ENCODE measurements at places on chromosomes 2 and 18.
A peak's percentile ranks its signal among the peaks of the same experiment; 100 is the strongest.

DNA sequence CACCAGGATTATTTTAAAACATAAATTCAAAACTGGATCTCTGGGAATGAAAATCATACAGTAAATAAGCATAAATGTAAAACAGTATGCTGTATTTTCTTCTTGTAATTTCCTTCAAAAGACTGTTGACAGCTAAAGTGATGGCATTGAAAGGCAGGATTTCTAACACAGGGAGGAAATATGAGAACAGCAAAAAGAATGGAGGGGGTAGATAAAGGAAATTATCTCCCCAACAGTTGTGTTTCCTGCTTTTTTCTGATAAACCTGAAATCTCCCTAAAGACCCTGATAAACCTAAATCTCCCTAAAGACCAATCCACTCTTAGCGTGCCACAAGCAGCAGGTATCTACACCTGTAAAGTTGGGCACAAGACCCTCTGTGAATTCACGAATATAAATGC, 50.8 kb downstream of the PIAS2 start:
- no peak for DNase-seq

- DNase-seq: no peak
Measured at GRCh38 chr2:168015274-168015953, 232.0 kb downstream of the STK39 start.

GRCh38 chr2:121617042-121617599, 32.1 kb downstream of the CLASP1 start:
- DNase-seq: no peak

DNA sequence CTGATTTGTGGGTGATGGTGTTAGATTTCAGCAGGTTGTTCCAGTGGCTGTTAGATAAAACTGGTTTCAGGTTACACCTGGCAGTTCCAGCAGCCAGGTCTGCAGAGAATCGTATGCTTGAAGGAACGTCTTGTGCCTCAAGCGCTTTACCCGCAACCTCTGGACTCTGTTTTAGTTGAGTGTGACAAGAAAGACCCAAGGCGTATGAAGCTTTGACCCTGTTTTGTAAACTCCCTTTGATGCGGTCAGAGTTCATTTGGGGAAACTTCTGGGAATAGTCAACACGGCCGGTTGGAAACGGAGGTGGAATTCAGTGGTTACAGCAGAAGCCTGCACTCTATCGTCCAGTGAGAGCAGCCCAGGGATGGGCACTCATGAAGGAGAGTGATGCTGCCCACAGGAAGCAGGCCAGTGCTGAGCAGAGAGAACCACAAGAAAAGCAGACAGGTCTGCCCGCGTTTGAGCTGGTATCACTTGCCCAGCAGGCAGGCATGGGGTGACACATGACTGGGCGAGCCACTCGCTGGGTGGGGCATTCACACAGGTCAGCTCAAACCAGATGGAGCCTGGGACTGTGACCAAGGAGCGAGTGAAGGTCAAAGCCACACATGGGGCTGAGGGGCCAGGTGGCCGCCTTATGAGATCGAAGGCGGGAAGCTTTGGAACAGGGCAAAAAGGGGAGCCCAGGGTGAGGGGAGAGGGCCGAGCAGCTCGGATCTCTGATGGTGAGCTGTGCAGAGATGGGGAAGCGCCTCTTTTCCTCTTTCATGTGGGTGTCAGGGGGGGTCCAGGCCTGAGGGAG, 99.6 kb upstream of the MBOAT2 start:
- no peak for DNase-seq

DNA sequence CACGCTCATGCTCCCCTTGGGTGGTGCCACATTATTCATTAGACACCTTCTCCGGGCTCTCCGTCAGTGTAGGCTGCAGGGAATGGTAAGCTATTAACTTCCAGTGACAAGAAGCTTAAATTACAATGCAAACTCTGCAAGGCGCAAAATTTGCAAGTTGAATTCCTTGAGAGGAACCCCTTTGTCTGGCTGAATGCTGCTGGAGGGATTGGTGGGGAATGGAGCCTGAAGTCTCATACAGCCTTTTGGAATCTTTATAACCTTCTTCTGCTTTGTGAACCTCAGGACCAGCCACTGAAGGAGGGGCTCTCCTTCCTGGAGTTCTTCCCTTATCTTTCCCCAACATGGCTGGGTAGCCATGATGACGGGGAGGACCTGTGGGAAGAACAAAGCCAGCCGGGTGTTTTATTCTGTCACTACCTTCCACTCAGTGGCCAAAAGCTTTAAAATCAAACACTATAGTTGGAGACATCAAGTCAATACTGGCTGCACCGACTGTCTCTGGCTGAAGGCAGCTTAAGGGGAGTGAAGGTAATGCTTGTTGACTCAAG, 220.9 kb upstream of the EPHA4 start:
- DNase-seq: no peak

DNA sequence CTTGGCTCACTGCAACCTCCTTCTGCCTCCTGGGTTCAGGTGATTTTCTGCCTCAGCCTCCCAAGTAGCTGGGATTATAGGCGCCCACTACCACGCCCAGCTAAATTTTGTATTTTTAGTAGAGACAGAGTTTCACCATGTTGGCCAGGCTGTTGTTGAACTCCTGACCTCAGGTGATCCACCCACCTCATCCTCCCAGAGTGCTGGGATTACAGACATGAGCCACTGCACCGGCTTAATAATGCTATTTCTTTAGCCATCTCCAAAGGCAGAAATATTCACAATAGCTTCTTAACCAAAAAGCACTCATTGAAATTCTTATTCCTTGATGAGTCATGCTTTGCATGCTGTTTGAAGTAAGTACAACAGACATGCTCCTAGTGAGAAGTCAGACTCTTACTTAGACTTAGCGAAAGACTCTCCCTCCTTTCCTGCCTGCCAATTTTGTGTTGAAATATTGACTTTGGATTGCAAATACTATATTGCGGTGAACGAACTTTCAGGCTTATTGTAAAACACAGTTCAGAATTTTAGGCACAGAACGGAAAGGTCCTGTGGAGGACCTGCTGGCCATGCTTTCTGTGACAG, 4.4 kb downstream of the ACTR3 start:
- DNase-seq: peak; percentile 79

DNA sequence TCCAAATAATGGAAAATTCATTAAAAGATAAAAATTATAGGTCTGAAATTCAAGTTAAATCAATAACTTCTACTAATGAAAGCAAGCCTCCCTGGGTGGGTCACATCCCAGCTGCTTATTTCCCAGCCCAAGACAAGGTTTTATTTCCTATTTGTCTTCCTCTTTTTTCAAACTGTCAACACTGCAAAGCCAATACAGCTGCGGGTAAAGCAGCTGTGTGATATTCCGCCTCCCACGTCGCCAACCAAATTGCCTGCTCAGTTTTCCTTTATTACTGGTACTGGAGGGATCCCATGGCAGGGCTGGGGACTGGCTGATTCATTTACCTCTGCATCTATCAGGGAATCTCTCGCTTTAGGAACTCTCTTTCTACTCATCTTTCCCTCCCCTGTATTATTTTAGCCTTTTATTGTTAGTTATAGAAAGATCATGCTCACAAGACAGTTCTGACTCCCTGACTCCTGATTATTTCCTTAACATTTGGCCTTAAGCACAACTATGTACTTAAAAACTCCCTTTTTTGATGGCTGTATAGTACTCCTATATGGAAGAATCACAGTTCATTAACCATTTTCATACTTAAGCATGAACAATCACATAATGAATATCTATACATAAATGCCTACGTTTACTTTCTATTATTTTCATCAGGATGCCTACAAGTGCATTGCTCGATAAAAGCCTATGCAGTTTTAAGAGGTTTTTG, 253.1 kb downstream of the CDCA7 start:
- DNase-seq: no peak

- DNase-seq: no peak
Measured at GRCh38 chr2:193929131-193929530, 1727.9 kb upstream of the SLC39A10 start.

DNA sequence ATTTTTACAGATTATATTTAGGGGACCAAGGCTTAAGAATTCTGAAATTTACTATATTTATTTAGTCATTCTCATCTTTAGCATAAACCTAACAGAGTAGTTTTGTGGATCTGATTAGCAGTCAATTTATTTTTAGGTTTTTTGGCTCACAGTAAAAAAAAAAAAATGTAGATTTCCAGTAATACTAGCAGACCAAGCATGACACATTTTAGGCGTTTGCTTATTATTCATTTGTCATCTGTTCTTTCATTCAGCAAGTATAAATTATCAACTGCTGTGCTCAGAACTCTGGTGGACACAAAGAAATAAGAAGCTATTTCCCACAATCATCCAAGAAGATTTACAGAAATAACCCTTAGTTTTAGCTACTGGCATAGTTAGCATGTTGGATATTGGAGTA, 20.6 kb downstream of the PDE1A start:
- peak; percentile 19 for DNase-seq

- DNase-seq: no peak
Measured at GRCh38 chr2:220499225-220499624, 871.8 kb downstream of the SLC4A3 start.

DNA sequence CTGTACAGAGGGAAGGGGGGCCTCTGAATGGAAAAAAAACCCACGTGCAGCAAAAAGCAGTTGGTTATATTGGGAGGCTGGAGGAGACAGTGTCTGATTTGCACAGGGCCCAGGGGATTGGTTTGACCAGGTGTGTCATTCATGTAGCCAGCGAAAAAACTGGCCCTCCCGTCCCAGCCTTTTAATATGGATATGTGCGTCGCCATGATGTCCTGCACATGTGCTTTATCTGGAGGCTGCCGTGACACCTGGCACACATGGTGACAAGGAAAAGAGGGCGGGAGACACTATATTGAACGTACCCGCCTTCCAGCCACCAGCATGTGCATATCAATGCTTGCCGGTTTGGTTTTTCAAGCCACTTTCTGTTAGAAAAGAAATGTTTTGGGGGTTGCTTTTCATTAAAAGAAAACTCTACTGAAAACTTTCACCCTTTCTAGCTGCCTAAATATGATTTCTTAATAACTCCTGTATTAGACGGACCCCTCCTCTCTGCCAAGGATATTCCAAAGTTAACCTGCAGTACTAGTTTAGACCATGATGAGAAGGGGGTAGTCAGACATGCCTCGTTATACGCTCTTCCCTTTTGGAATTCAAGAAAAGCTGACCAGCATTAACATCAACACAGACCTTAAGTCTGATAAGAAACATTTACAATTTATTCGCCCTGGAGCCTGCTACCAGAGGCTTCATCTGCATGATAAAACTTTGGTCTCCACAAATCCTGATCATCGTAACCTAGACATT, 16.2 kb downstream of the SLC25A52 start:
- DNase-seq: no peak

- DNase-seq: no peak
Measured at GRCh38 chr2:10449838-10450691, 1.9 kb upstream of the ODC1 start.

- DNase-seq: no peak
Measured at GRCh38 chr2:232434091-232434490, 21.9 kb upstream of the ALPI start.

GRCh38 chr2:144522176-144522896, 2.4 kb upstream of the ZEB2 start:
- no peak for DNase-seq

- no peak for DNase-seq
Measured at GRCh38 chr2:200242570-200242969, 63.9 kb upstream of the SPATS2L start.

DNA sequence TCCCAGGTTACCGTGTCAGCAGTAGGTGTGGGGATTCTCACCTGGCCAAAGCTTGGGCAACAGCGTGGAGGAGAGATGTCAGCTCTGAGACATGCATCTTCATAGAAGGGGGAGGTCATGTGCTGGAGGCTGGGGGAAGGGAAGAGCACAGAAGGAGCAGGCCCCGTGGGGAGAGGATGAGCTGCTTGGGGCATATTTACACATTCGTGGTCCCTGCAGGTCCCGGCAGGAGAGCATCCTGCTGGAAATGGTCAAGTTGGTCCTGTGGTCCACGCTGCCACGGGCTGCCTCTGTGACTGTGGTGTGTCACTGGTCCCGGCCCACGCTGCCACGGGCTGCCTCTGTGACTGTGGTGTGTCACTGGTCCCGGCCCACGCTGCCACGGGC, 195.1 kb upstream of the TWIST2 start:
- no peak for DNase-seq

- peak; percentile 57 for DNase-seq
Measured at GRCh38 chr2:101818531-101819451, 121.3 kb downstream of the MAP4K4 start.

DNA sequence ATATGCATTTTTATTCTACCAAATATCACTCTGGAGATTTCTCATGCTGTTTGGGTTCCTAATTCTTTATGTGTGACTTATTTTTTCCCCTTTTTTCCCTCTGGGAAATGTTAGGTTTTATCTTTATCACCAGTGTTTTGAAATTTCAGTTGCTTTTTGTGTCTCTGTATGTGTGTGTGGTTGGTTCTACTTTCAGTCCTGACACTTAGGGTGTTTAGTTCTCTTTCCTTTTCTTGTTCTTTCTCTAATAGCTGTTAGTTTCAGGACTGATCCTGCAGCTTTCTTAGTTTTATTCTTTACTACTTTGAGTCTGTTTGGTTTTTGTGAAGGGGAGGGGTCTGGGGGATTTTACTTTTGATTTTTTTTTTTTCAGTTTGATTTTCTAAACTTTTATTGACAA, 23.1 kb downstream of the PPM1B start:
- DNase-seq: no peak

GRCh38 chr2:47822518-47822917, 39.6 kb downstream of the MSH6 start:
- no peak for DNase-seq

DNA sequence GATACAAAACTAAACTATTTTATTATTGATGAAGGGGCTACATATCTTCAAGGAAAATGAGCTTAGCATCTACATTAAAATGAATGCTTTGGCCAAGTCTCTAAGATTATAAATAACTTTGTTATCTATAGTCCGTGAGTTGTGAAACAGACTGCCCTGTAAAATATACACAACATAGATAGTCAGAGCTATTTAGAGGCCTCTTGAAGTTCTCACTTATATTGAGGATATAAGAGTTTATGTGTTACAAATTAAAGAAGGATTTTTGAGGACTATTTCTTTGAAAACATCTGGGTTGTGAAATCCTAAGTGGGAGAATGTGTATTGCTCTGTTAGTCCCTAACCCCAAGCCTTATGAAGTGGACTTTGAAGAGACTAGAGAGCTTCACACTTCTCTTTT, 292.0 kb upstream of the CDH2 start:
- DNase-seq: no peak

DNA sequence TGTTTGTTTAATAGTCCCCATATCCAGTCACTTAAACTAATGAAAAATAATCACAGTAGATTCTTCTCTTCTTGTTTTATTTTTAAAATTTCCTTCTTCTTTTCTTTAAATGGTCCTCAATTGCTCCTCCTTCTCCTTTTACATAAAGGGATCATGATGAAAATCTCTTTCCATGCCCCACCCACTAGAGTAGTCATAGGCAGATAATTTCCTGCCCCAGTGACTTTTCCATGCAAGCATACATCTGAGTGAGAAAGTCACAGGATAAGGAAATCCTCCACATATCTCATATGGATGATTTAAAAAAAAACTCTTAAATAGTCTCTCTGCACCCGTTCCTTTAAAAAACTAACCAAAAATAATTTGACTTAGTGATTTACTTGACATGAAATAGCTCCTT, 552.3 kb upstream of the SETBP1 start:
- DNase-seq: no peak

GRCh38 chr2:62478093-62478580, 27.9 kb downstream of the TMEM17 start:
- no peak for DNase-seq

GRCh38 chr18:22387787-22388186, 29.9 kb downstream of the CTAGE1 start:
- no peak for DNase-seq
